ENCODE measurements at places on chromosomes 12 and 14.

DNA sequence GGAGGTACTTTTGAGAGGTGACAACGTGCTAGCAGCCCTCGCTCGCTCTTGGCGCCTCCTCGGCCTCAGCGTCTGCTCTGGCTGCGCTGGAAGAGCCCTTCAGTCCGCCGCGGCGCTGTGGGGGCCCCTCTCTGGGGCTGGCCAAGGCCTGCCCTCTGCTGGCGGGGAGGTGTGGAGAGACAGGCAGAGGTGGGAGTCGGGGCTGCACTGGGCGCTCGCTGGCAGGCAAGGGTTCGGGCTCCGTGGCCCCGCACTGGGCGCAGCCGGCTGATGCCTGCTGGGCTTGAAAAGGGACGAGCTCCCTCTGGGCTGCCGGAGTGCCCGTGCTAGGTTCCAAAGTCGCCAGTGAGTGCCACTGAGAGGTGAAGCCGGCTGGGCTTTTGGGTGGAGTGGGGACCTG, 580.0 kb downstream of the DIO2 start:
- no peak for DNase-seq

- no peak for DNase-seq
Observed at GRCh38 chr12:105706321-105706972, 376.0 kb downstream of the C12orf75 start.

DNA sequence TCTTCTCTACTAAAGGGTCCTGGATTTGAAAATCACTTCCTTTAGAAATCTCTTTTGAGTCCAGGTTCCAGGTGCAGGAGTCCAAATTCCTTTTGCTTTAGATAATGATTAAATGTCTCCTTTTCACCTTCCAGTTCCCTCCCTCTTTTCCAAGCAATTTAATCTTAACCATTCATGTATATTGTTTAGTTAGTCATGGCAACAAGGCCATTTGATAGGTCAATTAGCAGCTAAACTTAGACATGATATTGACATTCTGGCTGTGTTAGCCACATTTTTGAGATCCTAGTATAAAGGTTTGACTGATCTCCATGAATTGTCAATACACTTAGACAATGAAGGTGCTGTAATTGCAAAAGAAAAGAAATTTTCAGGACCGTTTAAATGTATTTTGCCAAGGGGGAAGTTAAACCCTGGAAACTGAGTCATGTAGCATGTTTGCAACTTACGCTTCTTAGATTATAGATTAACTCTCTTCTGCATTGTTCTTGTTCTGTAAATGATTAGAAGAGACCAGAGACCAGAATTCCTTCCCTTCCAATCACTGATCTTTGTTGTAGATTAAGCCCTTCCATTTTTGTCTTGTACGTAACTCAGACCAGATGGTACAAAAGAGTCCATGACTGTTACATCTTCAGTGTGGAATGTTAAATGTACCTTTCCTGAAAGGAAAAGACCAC, 12.4 kb upstream of the C12orf75 start:
- no peak for DNase-seq

DNA sequence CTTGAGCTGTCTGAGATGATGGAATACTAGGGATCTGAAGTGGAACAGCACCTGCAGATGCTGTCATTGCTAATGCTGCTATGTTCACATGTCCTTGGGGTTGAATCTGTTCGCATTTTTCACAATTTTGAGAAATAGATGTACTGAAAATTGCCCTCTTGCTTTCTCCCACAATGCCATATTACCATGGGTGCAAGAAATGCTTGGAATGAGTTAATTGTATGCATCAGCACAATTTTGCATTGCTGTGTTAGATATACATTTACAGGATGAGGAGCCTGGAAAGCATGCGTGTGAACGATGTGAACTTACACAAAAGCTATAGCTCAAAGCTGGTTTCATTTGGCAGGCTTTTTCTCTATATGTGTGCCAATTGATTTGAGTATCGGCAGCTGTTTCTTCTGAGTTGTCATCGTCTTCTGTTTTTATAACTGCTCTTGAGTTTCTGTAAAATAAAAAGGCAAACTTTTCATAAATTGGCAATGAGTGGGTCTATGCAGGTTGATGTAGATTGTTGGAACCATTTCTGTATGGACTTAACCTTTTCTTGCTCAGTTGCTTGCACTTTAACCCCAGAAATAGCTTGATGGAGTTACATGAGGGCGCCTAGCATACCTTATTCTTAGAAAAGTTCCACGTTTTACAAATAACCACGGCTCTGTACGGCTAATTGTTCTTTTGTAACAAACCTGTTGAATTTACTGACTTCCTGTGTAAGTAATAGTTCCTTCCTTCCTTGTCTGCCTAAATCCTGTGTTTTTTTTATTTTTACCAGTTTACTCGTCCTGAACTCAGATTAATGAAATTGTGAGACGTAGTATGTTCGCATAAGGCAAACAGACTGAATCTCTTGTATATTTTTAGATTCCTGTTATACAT, 105.9 kb downstream of the FGD4 start:
- no peak for DNase-seq

- peak; percentile 60 for DNase-seq
Observed at GRCh38 chr14:69615496-69616407, 4.4 kb downstream of the SUSD6 start.

GRCh38 chr12:18612971-18613370, 124.8 kb downstream of the PLCZ1 start:
- no peak for DNase-seq

DNA sequence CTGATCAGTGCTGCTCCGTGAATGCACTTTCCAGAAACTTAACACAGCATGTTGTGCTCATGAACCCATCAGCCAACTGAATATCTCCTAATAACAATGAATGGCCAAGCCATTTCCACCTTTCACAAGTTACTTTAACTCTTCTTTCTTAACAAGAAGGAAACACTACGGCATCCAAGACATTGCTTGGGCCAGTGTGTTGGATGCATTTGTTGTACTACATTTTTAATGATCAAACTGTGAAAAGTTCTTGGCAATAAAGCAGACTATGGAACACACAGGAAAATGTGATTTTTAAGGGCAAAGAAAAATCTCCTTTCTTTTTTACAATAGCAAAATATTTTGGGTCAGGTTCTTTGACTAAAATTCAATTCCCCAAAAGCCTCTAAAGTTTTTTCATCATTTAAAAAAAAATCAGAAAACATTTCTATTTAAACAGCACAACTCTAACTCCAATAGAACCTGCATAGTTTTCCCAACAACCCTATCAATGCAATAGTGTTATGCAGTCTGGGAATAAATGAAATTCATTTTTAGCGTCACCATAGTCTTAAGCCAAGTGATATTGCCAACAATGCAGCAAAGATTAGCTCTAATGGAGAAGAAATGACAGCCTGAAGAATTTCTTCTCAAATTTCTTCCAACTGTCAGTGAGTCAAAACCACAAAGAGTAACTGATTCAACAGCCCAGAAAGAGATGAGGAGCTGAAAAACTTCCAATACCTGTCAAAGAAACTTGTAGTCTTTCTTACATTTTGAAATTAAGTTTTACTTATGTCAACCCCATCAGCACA, 50.7 kb upstream of the PTPRR start:
- DNase-seq, result no peak

GRCh38 chr12:127752802-127753201, 514.2 kb upstream of the TMEM132C start:
- DNase-seq, result no peak

DNA sequence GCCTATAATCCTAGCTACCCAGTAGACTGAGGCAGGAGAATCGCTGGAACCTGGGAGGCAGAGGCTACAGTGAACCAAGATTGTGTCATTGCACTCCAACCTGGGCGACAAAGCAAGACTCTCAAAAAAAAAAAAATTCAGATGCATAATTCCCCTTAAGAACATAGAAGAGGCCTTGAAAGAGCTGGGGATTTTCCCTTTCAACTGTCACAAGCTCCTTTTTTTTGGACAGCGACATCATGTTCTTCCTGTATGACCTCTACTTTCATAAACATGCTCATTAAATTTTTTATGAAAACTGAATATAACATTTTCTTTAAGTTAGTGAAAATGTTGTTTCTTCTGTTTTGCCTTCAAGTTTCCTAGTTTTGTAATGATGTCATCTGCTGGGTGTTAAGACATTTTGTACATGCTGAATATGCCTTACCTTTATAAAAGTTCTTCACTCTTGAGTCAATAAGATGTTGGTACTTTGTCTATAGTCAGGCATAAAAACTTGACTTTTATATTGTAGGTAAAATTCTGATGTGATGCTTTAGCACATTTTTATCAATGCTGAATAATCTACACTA, 76.0 kb downstream of the PTHLH start:
- DNase-seq, result no peak

- no peak for DNase-seq
Observed at GRCh38 chr14:68937471-68938270, 41.4 kb downstream of the ACTN1 start.

DNA sequence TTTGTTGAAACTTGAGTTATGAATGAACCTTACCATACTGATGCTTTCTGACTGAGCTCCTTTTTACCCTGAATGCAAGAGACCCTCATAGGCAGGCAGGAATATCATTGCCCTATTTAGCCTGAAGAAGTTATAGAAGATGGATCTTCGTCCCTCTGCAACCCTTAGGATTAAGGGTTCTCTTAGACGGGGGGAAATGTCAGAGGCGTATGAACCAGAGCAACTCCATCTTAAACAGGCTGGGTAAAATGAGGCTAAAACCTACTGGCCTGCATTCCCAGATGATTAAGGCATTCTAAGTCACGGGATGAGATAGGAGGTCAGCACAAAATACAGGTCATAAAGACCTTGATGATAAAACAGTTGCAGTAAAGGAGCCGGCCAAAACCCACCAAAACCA, 7.5 kb downstream of the ATF1 start:
- DNase-seq, result no peak

GRCh38 chr14:88322504-88323085, 474 bp downstream of the KCNK10 start:
- no peak for DNase-seq

GRCh38 chr12:2125651-2126522, 73.1 kb downstream of the CACNA1C start:
- DNase-seq, result no peak

DNA sequence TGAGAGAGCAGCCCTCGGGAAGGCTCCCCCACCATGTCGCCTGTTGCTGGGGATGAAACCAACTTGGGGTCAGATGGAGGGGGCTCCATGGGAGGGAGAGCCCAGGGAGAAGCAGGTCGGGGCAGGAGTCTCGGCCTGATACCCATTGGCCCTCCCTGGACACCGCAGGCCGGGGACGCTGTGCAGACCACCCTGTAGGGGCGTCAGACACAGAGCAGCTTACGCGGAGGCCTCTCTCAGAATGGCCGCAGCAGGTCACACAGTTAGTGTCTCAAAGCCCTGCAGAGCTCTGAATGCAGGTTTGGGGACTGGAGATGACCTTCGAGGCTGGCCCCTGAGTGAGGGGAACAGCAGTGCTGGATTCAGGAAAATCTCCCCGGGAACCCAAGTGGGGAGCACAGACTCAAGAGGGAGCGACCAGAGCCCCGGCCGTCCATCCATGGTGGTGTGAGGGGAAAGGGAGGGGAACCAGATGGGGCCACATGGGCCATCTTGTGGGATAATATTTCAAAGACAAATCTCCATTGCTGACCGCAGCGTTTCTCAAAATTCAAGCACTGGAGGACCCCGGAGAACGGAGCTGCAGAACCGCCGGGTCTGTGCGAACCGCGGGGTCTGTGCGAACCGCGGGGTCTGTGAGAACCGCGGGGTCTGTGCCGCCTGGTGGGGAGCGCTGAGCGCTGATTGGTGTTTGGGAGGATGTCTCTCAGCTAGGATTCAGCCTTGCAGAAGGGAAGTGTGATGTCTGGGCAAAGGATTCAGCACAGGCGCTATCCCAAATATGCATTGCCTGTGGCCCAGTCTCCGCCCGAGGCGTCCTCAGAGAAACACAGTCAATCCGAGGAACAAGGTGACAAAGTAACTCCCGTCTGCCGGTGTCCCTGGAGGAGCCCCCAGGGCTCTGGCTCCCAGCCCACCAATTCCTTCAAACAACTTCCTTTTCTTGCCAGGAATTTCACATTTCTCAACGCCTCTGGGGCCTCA, 324.4 kb upstream of the RTL1 start:
- DNase-seq, result no peak

- DNase-seq, result no peak
Observed at GRCh38 chr12:57372233-57372632, 58.6 kb downstream of the R3HDM2 start.

- DNase-seq, result no peak
Observed at GRCh38 chr12:109273354-109273753, 35.7 kb downstream of the FOXN4 start.

DNA sequence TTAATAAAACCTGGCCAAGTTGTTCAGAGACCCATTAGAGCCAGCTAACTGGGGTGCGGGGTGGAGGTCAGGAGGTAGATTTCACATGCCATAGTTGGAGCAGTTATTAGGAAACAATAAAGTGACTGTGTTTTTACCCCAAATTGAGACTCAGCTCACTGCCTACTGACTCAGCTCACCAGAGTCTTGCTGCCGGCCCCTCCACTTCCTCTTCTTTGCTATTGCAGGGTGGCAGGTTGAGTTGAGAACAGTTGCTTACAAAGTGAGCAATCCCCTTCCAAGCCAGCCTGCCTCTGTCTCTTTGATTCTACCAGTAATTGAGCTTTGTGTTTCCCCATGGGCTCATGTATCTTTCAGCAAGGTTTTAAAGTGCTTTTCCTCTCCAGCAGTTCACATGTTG, 12.9 kb downstream of the ST8SIA1 start:
- DNase-seq, result peak; percentile 17

- DNase-seq, result no peak
Observed at GRCh38 chr12:122785503-122785902, 11.1 kb downstream of the CCDC62 start.

GRCh38 chr12:86052921-86053320, 178.8 kb downstream of the NTS start:
- DNase-seq, result no peak

GRCh38 chr12:27220055-27220987, 23.8 kb upstream of the STK38L start:
- DNase-seq, result no peak
